DMS79 (cell line): ENCODE measurements at places on chromosomes 1 and 21.

GRCh38 chr1:198064181-198064580, 92.6 kb upstream of the NEK7 start:
- DNase-seq: no peak

GRCh38 chr21:25500598-25500997, 106.7 kb downstream of the MRPL39 start:
- no peak for DNase-seq

- DNase-seq: no peak
Measured at GRCh38 chr1:219783605-219784235, 144.6 kb downstream of the SLC30A10 start.

DNA sequence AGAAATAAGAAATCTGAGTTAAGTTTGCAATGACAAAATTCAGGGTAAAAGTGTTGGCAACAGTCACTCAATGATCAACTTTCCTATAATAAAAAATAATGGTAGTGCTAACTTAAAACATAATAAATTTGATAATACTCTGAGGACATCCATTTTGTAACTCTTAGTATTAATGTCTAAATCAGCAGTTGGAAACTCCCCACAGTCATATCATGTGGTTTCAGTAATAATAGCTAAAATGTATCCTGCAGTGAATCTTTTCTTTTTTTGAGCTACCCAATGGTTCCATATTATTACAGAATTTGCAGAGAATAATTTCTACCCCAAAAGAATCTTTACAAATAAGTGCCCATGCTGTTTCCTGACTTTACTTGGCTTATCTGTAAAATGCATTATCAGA, 286.7 kb downstream of the PTPRC start:
- no peak for DNase-seq

- DNase-seq: no peak
Measured at GRCh38 chr21:33931799-33932390, 16.3 kb upstream of the ATP5PO start.

GRCh38 chr1:220882061-220882891, 3.0 kb downstream of the HLX start:
- no peak for DNase-seq

- no peak for DNase-seq
Measured at GRCh38 chr1:68479501-68479900, 17.4 kb downstream of the DEPDC1 start.

DNA sequence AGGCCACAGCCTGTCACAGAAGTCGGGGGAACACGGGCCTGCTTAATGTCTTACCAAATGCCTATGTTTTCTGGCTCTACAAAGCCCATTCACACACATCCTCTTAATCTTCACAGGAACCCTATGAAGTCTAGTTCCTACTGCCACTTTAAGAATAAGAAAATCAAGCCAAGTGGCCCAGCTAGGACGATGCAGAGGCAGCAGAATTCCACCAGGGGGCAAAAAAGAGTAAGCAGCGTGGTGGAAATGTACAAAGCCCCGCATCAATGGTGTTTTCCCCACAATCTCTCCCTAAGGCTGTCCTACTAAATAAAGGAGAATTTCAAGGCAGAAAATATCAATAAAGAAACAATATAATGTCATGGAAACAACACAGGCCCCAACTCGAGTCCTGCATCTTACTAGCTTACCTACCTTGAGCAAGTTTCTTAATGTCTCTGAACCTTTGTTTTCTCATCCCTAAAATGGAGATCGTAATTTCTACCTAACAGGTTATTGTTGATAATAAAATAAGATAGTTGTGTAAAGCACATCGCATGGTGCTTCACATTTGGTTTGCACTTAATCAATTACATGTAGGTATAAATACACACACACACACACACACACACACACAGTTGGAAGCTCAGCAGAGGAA, 21.4 kb downstream of the SEC16B start:
- DNase-seq: no peak

- DNase-seq: no peak
Measured at GRCh38 chr1:205593532-205593931, 38.3 kb downstream of the ELK4 start.

- DNase-seq: no peak
Measured at GRCh38 chr1:158077411-158078256, 84.2 kb downstream of the KIRREL1 start.

GRCh38 chr1:194073833-194074232, 887.4 kb upstream of the B3GALT2 start:
- DNase-seq: no peak

GRCh38 chr1:95554408-95554807, 320.4 kb downstream of the RWDD3 start:
- no peak for DNase-seq

DNA sequence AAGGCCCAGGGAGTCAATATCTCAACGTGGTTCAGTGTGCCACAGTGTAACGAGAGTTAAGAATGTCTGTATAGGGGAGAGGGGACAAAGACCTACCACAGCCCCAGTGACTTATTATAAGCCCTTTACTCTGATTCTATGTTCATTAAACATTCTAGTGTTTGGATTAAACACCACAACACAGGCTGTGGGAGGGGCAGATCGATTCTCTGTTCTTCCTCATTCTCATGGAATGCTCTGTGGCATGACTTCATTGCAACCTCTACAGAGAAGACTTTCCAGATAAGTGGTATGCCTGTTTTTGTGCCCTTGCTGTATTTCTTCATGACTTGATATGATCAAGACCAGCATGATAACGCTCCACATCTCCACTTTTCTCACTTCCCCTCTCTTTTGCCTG, 39.0 kb upstream of the CD5L start:
- DNase-seq: no peak

- no peak for DNase-seq
Measured at GRCh38 chr1:55316502-55316901, 101.3 kb upstream of the USP24 start.

GRCh38 chr1:81379430-81379829, 421.3 kb upstream of the ADGRL2 start:
- DNase-seq: no peak

DNA sequence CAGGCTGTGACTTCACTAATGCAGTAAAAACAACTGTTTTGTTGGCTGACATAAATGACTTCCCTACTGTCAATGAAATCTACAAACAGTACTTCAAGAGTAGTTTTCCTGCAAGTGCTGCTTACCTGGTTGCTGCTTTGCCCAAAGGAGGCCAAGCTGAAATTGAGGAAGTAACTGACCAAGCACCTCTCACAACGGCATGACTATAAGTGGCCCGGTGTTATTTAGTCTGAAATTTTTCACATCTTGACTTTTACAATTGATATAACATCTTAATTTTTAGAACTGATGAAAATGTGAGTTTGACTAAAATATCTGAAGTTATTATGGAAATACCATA, 274.9 kb upstream of the NR5A2 start:
- no peak for DNase-seq

DNA sequence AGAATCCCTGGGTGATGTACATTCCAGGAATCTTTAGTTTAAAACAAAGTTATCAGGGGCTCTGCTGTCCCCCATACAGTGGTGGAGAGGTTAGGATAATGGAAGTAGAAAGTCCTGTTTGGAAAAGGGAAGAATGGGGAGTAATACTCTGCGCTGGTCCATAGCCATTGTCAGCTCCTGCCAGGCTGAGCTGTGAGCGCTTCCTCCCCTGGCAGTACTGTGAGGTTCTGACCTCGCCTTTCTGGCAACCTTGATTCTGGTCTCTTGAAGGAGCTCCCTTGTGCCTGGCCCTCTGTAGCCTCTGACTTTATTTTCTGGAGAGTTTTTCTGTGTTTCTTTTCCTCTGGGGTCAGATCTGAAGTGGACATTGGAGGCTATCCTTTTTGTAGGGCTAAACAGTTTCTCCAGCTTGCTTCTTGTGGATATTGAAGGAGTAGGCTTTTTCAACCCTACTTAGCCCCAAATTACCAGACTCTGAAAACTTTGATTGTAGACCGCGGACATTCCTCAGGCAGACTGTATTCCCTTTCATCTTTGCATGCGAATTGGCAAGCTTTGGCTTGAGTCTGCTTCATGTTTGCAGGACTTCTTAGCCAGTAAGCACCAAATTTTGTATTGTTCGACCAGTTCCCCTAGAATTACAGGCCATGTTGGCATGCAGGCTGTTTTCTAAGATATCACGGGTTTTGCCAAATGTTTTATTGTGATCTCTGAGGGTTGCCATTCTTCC, 13.8 kb downstream of the UBE4B start:
- no peak for DNase-seq

DNA sequence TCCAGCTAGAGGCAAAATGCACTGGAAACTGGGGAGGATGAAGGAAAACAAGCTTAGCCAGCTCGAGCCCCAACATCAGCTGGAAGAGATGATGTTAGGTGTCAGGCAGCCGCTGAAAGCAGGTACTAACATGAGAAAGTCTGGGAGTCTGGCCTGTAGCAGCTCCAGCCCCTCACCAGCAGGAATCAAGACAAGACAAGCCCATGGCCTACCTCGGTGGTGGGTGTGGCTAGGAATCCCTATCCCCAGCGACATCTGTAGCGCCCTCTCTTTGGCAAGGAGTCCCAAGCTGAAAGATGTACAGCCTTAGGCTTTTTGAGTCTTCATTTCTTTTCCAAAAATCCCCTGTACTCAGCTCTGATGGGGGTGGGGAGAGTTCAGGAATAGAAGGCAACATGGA, 2.6 kb downstream of the DLGAP3 start:
- no peak for DNase-seq

GRCh38 chr1:81228926-81229325, 571.8 kb upstream of the ADGRL2 start:
- no peak for DNase-seq

- no peak for DNase-seq
Measured at GRCh38 chr1:170001266-170001665, 73.2 kb downstream of the KIFAP3 start.

DNA sequence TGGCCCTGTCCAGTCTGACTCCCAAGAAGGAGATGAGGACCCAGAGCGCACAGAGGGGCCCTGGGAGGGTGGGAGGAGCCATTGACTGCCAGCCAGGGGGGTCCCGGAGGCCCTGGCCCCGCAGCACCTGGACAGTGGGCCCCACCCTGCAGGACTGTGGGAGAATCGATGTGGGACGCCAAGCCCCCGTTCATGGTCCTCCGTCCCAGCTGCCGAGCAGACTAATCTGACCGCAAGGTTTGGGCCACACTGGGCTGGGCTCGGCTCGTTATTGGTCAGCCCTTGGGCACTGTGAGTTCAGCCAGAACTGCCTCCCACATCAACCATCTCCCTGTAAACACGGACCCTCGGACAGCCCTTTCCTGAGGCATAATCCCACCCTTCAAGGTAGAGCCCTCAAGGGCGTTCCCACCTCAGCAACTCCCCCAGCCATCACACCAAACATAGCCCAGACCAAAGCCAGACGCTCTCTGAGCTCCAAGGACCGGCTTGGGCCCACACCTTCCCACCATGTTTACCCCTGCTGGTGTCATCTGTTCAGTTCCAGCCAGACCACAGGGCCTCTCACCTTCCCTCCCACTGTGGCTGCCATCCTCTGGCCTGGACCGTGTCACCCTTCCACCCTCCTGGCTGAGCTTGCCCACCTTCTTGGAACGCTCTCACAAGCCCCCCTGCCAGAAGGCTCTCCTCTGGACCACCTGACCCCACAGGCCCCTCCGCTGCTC, 16.2 kb upstream of the POFUT2 start:
- DNase-seq: no peak

DNA sequence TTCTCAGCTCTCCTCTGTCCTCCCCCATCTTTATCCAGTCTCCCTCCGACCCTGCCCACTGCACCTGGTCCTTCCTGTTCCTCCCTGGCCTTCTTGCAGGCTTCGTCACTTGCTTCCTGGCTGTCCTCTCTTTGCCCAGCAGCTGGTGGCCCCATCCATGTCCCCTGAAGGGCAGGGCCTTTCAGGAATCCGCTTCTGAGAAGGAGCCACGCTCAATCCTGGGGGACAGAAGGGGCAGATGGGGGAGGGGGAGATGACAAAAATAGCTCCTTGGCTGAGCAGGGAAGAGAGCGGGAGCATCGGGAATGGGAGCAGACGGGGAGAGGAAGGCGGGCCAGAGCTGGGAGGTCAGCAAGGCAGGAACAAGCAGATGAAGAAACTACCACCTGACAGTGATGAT, 40.7 kb downstream of the SLC30A1 start:
- DNase-seq: no peak

DNA sequence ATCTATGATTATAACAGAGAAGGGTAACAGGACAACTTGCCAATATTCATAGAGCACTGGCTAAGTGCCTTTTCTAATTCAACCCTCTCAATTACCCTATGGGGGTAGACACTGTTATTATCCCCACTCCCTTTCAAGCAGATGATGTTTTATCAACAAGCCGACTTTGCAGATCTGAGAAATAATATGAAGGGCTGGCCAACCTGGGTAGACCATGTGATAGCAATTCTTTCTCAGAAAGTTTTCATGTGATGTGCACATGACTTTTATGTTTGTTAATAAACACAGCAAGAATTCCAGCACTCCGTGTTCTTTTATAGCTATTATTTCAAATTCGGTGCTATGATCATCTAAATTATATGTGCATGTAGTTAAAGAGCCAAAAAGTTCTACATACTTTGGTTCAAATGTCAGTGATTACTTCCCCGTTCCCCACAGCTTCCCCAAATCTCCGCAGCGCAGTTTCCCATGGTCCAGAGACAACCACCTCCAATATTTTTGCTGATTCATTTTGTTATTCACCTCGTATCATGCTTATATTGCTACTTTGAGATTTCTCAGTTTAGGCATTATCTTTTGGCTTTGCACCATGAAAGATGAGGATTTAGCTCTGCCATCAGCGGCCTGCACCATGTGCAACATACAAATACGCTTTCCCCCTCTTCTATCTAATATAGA, 96.7 kb upstream of the GADD45A start:
- DNase-seq: no peak
